ENCODE measurements at places on chromosomes 2 and 18.

- peak; percentile 88 for DNase-seq
These were observed 18.4 kb upstream of the SLC20A1 start for GRCh38 chr2:112627060-112628040.

DNA sequence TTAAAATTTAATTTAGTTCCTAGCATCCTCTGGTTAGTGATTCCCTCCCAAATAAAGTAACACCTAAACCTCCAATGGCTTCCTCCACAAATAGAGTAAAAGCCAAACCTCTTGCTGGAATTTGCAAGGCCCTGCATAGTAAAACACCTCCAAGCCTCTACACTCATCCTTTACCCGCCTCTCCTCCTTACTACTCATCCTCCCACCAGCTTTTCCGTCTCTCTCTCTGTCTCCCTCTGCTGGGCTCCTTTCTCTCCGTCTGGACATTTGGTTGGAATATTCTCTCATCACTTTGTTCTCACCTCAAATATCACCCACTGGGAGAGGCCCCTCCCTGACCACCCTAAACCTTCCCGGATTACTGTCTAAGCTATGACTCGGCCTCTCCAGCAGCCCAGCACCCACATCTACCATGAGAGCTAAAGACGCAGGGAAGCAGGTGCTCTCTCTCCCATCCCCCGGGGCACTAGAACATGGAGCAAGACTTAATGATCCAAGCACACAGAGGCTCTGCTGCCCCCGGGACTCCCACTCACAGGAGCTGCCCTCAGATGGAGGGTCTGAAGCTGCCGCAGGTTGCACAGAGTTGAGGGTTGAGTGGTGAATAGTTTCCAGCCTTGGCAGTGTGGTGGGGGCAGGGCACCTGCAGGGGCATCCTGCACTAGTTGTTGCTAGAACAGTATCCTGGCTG lies 167.2 kb downstream of the FBXO15 start:
- no peak for DNase-seq

DNA sequence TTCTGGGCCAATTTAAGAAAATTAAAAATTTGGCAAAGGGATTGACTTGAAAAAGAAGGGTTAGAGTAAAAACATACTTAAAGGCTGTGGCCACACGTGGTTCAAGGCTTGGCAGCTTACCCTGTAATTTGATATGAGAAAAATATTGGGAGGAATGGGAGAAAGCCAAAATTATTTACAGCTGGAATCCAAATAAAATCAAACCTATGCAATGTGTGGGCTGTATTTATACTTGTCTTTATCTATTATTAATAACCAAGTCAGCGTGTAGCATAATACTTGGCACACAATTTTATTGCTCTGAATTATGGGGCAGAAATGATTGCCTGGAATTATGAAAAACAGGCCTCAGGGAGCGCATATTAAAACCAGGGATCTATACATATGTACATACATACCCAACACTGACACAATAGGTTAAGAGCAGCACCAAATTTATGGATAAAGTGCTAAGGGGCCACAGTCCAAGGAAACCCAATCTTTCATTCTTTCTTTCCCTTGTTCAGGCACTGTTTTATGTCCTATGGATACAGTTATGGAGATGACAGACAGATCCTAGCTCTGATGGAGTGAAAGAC lies 35.6 kb downstream of the FAM124B start:
- peak; percentile 54 for DNase-seq

GRCh38 chr2:233501198-233502076 lies 65.1 kb downstream of the USP40 start:
- DNase-seq, result peak; percentile 27

DNA sequence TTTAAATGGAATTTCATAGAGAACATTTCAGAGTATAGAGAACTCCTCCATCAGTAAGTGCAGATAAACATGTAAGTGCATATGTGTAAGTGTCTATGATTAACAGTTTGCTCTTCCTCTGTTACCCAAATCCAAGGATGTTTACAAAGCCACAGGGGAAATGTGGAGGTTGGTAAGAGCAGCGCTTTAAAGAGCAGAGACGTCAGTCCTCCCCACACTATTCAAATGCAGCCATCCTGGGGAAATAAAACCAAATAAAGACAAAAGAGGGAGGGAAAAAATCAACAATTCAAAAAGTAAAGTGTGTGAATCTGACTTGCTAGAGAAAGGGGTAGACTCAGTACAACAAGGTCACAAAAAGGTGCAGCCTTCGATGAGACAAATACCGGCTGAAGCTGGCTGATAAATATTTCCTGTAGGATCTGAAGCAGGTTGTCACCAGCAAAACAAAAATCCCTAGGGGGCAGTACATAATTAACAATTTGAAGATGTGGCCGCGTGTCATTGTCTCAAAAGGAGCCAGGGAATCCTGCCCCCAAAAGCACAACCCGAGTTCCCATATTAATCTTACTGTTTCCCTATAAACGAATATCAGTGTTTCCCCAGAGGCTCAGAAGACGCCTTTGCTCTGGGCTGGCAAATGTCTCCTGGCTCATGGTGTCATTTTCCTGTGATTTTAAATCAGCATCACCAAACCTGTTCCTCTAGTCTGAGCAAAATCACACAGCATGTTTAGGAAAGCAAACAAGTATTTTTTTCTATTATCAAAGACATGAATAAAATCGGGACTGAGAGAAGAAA lies 216.5 kb downstream of the CDCA7 start:
- no peak for DNase-seq

DNA sequence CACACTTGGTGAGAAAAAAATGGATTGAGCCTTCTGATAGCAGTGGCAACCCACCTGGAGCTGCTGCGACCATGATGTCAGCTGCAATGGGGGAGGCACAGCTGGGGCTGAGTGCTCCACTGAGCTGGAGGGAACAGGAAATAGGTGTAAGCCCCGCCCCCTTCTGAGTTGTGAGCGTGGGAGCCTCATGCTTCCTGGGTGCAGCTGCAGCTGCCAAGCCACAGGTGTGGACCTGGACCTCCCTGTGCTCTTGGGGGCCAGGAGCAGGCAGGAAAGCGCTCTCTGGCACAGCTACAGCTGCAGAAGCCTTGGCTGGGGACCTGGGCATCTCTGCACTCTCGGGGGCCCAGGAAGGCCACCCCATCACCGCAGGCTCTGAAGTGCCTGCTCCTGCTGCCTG lies 970.6 kb downstream of the DCDC2C start:
- no peak for DNase-seq

GRCh38 chr2:85414761-85415553 lies 3.6 kb upstream of the SH2D6 start:
- DNase-seq, result no peak

DNA sequence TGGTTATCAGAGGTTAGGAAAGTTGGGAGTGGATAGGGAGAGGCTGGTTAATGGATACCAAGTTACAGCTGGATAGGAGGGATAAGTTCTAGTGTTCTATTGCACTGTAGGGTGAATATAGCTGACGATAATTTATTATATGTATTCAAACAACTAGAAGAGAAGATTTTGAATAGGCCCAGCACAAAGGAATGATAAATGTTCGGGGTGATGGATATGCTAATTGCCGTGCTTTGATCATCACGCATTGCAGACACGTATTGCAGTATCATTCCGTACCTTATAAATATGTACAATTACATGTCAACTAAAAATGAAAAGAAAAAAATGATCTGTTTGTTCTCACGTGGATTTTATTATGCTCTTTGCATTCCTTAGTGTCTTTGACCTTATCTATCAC lies 369.2 kb upstream of the PKDCC start:
- DNase-seq, result no peak

DNA sequence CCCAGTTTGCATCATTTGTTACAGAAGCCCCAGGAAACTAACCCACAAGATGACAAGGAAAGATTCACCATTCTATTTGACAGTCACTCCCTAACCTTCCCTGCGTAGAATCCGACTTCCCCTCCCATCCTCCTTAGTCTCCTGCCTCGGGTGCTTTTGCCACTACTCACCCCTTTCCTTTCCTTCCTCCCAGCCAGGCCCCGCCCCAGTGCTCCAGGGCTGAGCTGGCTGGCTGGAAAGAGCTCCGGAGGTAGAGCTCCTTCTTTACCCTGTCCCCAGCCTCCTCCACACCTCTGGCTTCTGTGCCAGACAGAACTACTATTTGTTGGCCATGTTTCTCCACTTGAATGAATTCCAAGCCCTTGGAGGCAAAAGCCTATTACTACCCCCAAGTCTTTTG lies 317.6 kb upstream of the NCKAP5 start:
- no peak for DNase-seq

DNA sequence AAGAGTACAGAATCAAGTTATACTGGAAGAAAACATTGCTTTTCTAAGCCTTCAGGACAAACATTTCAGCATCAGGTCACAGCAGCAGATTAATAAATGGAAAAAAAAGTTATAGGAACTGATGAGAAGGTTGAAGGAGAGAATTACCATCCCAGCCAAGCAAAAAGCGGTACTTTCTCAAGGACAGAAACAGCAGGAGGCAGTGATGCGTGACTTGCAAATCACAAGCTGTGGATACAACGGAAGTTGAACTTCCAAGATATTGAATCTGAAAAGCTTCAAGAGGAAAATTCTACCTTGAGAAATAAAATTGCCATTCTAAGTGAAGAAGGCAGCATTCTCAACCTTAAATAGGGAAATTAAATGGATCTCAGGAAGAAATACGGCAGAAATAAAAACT lies 18.5 kb upstream of the SERPINB12 start:
- DNase-seq, result peak; percentile 4

DNA sequence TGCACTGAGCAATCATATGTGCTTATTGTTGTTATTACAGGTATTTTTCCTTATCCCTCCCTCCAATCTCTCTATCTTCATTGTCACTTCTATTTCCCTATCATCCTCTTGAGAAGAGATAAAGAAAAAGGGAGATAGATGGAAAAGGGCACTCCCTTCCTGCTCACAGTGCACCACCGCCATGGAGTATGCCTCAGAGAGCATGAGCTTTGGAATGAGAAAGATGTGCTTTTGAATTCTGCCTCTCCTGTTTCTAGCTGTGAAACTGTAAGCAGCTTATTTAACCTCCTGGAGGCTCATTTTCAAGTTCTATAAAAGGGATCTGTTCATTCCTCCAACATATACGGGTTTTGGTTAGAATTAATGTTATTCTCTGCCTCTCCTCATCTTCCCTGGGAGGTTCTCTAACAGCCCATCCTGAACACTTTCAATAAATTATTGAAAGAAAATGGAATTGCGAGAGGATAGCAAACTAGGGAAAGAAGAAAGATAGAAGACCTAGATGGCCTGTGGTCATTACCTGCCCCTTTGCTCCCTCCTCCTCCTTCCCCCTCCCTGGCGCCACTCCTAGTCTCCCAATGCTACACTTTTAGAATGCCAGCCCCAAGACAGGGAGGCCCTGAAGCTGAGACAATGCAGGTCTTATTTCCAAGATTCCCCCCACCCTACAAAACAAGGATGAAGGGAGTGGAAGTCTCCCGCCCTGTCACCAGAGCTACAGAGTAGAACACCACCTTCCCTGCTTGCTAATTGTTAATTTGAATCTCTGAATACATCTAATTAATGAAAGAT lies 37.8 kb downstream of the FIGN start:
- no peak for DNase-seq

- DNase-seq, result no peak
These were observed 13.6 kb downstream of the IMPA2 start for GRCh38 chr18:11994703-11995444.

- no peak for DNase-seq
These were observed 29.9 kb downstream of the CREG2 start for GRCh38 chr2:101357376-101357775.

- DNase-seq, result no peak
These were observed 279.0 kb downstream of the KIAA1328 start for GRCh38 chr18:37107748-37108522.

DNA sequence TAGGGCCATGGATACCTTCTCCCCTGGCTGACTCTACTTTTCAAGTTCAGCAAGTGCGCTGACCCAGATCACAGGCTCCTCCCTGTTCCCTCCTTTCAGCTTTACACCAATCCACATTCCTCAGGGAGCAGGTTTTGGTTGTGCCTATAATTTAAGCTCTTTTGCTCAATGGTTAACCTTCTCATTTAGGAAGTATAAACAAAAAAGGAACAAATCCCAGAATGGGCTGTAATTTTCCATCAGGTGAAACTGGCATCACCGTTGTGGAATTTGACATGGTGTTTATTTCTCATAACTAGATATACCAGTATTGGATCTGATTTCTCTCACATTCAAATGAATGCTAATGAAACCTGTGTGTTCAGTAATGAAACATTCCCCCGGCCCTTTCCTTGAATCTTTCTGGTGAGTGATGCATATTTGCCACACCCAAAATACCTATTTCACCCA lies 13.6 kb downstream of the STRN start:
- DNase-seq, result no peak

DNA sequence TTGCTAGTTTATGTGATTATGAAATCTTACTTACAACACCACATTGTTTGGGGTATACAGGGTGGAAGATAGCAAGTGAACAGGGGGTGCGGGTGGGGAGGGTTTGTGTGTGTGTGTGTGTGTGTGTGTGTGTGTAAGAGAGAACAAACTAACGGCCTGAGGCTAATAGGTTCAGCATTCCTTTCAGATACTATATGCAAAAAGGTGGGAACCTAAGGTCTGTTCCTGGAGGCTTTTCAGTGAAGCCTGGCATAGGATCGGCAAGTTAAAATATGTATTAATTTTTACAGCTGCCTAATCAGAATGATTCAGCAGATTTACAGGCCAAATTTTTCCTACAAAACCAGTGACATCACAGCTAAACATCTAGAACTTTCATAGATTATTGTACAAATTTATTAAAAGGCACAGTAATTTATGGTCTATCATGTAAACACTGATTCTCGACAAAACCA lies 7.6 kb upstream of the SPDYA start:
- DNase-seq, result no peak

DNA sequence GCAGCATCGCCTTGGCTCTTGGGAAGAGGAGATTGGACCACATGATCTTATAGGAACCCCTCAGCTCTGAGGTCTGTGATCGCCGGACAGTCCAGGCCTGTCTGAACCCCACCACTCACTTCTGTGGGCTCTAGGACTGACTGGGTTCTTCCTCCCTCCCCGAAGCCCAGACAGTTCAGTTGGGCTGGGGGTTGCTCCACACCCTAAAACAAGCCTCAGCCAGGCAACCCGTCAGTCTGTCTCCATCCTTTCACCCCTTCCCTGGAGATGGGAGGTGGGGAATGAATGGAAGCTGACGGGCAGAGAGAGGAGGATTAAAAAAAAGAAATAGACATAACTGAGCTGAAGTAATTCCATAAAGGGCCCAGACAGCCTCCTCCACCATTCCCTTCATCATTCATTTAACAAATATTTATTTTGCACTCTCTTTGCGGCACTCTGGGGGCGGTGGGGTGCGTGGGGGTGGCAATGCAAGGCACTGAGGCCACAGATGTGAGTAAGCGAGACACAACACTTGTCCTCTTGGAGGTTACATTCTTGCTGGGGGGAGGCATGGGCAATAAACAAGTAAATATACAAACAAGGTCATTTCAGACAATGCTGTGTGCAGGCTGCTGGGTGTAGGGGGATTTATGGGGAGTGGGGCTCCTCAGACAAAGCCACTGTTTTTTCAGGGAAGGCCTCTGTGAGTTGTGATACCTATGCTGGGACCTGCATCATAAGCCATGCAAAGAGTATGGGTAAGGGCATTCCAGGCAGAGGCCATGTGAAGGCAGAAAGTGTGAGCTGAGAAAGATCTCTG lies 12.9 kb downstream of the WNT10A start:
- DNase-seq, result no peak

- DNase-seq, result no peak
These were observed 62.8 kb downstream of the ICA1L start for GRCh38 chr2:202808754-202809153.
